ENCODE measurements at places on chromosomes 4 and X.

GRCh38 chrX:151871244-151871643 is 41.4 kb upstream of the MAGEA4 start:
- peak; percentile 78 for DNase-seq

DNA sequence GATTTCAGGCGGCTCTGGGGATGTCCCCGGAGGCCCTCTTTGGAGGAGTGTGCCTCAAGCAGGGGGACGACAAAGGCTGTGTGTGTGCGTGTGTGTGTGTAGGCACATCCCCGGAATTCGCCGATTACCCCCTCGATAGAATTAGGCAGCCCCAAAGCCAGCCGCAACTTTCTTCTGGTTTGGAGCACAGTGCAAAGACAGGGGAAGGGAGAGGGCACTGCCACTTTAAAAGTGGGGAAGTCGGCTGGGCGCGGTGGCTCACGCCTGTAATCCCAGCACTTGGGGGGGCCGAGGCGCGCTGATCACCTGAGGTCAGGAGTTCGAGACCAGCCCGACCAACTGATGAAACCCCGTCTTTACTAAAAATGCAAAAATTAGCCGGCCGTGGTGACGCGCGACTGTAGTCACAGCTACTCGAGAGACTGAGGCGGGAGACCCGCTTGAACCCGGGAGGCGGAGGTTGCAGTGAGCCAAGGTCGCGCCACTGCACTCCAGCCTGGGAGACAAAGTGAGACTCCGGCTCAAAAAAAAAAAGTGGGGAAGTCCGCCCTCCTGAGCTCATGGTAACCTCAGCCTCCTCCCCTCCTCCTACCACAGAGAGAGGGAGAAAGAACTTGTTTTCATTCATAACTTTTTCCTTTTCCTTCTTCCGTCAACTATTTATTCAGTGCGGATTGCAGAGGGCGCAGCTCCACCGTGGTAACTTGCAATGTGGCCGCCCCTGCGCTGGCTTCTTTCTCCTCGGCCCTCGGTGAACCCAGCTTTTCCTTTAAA is 2.4 kb downstream of the SPRY1 start:
- no peak for DNase-seq

- no peak for DNase-seq
Observed at GRCh38 chrX:149825424-149825823, 43.7 kb downstream of the MAGEA9 start.

DNA sequence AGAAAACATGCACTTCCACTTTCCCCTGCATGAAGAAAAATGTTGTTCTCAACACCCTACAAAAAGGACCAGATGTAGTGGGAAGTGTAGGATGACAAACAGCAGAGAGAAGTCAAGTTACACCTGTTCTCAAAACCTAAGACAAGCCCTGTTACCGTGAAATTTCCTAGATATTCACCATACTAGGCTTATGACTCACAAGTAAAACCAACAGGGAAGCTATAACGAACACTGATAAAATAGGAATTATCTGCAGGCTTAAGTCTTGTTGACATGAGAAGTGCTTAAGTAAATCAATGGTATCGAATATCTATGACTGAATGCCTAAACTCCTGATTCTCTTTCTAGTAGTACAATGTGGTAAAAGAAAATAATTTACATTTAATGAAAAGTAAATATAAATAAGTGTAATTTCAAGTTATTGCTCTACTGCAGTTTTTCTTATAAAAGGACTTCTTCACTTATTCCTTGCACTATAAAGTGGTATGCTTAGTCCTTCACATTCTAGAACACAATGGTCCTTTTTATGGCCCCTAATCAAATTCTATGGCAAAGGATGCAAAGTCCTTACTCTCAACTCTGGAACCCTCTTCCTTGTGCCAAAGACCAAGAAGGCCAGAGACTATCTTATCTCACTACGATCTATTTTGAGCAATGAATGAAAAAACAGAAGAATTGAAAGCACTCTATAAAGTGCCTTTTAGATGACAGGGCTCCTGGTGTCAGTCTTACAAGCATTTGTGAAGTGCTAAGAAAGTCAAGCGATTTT is 19.6 kb downstream of the AP1S2 start:
- DNase-seq: no peak

- DNase-seq: no peak
Observed at GRCh38 chr4:70359115-70359661, 1.4 kb upstream of the SMR3A start.

- no peak for DNase-seq
Observed at GRCh38 chr4:52103319-52103718, 52.2 kb downstream of the SPATA18 start.

GRCh38 chr4:126046081-126046614 is 731.4 kb downstream of the FAT4 start:
- no peak for DNase-seq

DNA sequence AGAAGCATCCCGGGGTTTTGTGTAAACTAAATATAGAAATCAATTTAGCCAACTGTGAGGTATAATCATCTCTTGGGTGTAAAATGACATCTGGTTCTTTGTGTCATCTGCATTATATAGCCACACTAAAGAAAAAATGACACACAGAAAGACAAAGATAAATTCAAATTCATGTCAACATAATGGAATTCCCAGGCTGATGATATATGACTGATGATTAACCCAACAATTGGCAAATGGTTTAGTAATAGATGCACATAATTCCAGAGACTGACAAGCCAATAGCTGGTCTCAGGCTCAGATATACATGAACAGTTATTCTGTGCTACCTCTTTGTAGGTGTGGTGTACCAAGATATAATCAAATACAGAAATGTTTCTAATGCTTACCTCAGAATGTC is 375.4 kb upstream of the PITX2 start:
- no peak for DNase-seq

DNA sequence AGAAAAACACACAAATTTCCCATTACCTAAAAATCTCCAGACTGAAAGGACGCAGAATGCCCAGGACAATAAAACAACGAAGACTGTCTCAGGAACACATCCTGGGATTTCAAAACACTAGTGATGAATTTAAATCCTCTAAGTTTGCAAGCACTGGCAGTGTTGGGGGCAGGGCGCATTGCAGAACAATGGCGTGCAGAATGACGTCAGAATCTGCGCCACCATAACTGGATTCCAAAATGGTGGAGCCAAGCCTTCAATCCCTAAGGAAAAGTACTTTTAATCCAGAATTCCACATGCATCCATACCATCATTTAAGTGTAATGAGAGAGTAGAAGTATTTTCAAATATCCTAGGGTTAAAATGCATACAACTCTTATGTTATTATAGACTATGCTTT is 679.1 kb downstream of the TRIML1 start:
- no peak for DNase-seq

GRCh38 chrX:103155201-103155600 is 59.7 kb upstream of the BEX4 start:
- no peak for DNase-seq

GRCh38 chr4:26213317-26213716 is 107.5 kb upstream of the RBPJ start:
- no peak for DNase-seq

DNA sequence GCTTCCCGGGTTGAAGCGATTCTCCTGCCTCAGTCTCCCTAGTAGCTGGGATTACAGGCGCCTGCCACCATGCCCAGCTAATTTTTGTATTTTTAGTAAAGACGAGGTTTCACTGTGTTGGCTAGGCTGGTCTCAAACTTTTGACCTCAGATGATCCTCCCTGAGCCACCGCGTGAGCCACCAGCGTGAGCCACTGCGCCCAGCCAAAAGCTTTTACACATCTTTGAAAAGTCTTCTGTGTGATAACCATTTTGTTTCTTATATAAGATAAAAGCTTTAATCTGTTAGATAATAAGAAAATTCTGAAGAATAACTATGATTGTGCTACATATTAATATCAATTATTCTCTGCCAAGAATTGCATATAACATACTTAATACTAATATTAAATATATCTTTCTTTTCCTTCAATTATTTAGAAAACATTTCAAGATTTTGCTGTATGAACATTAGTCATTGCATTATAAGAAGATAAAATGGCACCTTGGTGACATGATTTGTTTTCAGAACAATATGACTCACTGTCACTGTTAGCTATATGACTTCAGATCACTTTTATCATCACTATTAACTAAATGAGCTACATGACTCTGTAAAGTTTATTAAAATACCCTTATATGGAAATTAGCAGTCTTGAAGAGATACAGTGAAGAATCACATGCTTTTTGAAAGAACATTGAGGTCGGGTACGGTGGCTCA is 33.4 kb downstream of the RUFY3 start:
- DNase-seq: no peak

DNA sequence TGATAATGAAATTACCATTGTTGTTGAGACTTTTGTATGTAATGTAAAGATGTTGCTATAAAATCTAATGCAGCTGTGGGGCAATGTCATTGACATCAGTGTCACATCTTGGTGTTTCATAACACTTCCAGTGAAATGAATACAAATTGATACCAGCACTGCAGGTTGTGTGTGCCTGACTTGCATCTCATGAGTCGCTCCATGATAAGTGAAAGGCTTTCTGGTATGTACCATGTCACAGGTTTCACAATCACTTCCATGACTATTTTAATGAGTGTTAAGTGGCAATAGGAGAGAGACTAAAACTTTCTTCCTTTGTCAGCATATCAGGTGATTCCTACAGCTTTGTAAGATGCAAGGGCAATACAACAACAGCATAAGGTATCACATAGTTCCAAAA is 94.4 kb downstream of the ABCB7 start:
- DNase-seq: no peak

DNA sequence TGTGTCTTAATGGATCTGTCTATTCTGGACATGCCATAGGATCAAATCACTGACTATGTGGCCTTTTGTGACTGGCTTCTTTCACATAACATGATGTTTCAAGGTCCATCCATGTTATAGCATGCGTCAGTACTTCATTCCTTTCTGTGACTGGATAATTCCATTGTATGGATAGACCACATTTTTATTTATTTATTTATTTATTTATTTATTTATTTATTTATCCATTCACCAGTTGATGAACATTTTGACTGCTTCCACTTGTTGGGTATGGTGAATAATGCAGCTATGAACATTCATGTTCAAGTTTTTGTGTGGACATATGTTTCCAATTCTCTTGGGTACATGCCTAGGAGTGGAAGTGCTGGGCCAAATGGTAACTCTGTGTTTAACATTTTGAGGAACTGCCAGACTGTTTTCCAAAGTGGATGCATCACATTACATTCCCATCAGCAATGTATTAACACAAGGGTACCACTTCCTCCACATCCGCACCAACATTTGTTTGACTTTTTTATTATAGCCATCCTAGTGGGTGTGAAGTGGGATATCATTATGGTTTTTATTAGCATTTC is 14.0 kb downstream of the RTL5 start:
- DNase-seq: no peak

- peak; percentile 25 for DNase-seq
Observed at GRCh38 chr4:109967798-109968520, 55.3 kb downstream of the EGF start.

DNA sequence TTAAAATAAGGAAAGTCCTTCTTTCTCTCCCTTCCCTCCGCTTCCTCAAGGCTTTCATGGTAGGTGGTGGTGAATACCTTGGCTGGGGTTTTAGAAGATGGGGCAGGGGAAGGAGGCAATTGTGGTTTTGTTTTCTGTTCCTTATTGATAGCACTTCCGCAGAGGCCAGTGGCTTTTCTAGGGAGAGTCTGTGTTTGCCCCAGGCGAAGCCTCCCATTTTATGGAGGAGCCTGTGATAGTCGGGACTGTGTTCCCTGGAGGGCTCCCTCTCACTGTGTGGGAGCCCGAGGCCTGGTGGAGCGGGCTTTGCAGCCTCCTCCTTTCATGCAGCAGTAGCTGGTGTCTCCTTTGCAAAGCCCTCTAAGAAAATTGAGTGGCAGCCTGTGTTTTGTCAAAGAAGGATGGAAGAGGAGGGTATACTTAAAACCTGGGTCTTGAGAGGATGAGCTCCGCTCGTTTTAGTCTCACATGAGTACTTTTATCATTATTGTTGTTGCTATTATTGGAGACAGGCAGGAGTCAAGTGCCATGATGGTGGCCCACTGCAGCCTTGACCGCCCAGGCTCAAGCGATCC is 29.8 kb upstream of the STOX2 start:
- DNase-seq: no peak

- DNase-seq: no peak
Observed at GRCh38 chrX:95893636-95894035, 791.0 kb upstream of the DIAPH2 start.

DNA sequence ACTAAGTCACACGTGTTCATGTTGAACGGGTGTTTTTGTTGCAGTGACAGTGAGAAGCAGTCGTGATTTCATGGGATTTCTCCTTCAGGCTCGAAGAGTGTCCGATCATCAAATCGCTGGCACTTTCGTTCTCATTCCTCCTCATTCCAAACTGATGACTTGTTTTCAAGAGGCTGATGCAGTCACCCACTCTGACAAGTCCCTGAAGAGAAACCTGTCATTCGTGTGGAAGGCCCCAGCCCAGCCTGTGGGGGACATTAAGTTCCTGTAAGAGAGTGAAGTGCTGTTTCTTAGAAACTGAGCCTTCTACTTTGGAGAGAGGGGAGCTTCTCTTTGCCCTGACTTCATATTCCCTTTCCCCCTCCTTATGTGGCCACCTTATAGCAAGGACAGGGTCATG is 8.0 kb downstream of the REELD1 start:
- DNase-seq: peak; percentile 31

- peak; percentile 45 for DNase-seq
Observed at GRCh38 chr4:83358410-83358809, 23.8 kb upstream of the HPSE start.

- DNase-seq: no peak
Observed at GRCh38 chr4:165383591-165384073, 4.8 kb downstream of the CPE start.

DNA sequence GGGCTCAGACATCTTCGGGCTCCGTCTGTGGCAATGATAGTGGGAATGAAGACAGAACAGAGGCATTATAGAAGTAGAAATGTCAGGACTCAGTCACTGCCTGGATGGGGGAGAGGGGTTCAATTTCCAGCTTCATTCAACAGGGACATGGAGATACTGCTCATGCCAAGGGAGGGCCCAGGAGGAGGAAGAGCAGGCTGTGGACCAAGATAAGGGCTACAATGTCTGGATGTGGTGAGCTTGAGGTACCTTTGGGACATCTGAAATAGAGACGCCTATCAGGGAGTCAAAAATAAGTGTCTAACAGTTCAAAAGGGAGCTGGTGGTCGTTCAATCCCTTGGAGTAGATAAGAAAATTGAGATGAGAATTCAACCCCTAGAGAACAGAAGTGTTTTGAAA is 34.5 kb downstream of the ELF4 start:
- no peak for DNase-seq

DNA sequence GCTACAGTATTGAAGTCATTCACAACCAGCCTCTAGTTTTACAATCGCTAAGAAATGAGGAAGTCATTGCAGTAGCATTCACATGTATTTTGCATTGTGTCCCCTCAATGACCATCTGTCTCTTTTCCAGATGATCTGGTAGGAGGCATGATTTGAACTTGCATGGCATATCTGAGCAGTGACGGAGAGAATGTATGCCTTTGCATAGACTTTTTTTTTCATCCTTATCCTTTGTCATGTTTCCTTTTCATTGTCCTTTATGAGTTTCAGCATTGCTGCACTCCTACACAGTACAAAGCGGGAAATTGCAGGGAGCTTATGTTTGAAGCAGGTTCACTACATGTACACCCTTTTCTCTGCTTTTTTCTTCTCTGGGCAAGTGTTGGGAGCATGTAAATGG is 516.4 kb upstream of the GRIA3 start:
- no peak for DNase-seq

GRCh38 chr4:120750152-120750525 is 172.4 kb downstream of the PRDM5 start:
- DNase-seq: no peak

- DNase-seq: no peak
Observed at GRCh38 chr4:99473131-99473530, 37.7 kb upstream of the C4orf17 start.
